Activated T-helper 1 cell treated with Interleukin-2 at 50 U/mL for 16 hours (primary cell): ENCODE measurements at places on chromosomes 5 and 9.

DNA sequence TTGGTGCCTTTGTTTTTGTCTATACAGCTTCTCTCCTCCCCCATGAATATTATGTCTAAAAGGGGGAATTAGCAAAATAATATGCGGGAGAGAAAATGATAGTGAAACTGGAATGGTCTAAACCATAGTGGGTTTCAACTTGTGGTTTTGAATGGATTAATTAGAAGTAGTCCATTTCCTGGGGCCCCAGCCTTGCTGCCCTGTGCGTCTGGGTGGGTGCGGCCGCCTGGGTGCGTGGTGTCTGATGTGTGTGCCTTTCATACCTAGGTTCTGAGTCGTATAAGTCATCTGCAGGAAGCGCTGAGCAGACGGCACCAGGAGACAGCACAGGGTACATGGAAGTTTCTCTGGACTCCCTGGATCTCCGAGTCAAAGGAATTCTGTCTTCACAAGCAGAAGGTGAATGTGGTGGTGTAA is 120.0 kb upstream of the CACNA1B start:
- no peak for DNase-seq

GRCh38 chr9:102911185-102911584 is 83.9 kb upstream of the CYLC2 start:
- DNase-seq = no peak

DNA sequence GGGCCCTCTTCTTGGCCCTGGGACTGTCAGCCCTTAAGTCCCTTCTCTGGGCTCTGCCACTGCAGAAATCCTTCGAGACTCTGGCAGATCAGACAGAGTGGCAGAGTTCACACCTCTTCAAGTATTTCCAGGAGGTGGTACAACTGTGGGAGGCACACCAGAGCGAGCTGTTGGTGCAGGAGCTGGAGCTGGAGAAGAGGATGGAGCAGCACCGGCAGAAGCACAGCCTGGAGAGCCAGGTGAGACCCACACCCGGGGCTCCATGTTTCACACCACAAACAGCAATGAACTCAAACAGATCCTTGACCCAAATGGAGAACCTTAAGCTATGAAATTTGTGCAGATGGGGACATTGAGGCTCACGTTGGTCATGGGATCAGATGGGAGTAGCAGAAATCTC is 17.5 kb downstream of the CCDC180 start:
- DNase-seq = no peak

- no peak for DNase-seq
Measured at GRCh38 chr5:168875832-168876231, 296.7 kb upstream of the PANK3 start.

- DNase-seq = peak; percentile 68
Measured at GRCh38 chr9:107340920-107341632, 58.0 kb downstream of the RAD23B start.

DNA sequence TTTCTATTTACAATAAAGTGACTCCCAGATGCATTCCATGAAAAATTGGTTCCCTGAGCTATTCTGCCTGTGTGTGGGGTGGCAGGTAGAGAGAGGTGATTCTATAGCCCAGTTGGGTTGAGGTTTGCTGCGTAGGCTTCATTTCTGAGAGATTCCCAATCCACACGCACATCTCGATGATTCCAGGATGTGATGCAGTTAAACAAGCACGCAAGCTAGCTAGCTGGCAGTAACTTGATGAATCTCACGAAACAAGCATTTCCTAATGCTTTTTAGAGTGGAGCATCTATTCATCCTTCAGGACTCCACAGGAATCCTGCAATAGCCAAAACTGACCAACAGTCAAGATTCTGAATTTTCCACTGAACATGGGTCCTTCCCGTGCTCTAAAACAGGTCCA is 43.8 kb upstream of the CER1 start:
- no peak for DNase-seq

DNA sequence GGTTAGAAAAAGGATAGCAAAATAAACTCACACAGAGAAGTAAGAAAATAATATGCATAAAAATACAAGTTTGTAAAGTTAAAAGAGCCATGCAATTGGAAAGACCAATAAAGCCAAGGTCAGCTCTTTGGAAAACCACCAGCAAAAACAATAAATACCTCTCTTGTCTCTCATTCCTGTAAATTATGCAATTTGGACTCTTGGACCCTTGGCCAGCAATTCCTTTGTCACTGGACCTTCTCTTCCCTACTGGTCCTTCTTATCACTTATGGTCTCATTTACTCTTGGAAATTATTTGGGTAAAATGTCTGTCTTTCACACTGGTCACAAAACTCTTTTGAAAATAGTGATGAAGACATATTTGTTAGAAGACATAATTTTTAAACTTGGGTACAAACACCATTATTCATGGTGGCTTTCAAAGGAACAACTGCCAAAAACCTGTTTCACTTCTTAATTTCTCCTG is 379.5 kb downstream of the TMEM232 start:
- no peak for DNase-seq

GRCh38 chr5:39274398-39275085 is 55.2 kb upstream of the FYB1 start:
- DNase-seq = no peak

GRCh38 chr9:92029553-92029952 is 79.5 kb upstream of the ROR2 start:
- no peak for DNase-seq

GRCh38 chr5:142133330-142134206 is 25.0 kb downstream of the NDFIP1 start:
- no peak for DNase-seq

DNA sequence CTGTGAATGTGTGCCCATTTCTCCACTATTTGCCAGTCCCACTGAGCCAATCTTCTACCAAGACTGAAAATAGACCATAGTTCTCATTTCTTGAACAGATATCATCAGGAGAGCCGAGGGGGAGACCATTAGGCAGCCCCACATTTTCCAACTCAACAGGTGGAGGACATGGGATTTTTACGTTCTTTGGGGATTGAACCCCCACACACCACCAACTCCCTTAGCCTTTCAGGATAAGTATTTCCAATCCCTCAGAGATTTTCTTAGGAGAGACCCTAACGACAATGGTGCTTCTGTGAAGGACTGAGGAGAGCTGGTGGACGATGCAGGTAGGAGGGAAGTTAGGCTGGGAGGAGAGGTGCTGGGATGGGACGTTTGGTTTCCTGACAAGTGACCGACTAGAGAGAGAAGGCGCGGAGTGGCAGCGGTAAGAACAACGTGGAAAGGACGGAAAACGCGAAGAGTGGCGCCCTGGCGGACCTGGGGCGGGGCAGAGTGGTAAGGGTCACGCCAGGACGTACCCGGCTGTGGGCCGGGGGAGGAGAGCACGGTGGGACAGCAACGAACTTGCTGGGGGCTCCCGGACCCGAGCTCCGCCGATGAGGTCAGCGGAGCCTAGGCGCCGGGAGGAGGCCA is 681 bp upstream of the CHSY3 start:
- DNase-seq = no peak

DNA sequence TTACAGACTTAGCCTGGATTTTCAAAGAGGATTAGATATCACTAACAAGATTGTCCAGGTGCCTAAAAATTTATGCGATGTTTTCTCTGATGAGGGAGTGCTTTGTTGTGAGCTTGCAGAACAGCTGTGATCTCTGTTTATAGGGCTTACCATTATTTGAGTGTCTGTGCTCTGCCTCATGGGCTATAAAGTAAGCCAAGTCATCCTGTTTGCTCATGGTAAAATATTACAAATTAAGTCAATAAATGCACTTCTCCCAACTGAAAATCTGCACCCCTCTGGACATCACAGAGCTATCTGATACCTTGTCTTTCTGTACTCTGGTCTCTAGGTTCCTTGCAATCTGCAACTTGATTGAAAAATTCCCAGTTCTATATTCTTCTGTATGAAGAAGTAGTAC is 293.4 kb upstream of the ACTBL2 start:
- no peak for DNase-seq
